ENCODE measurements at places on chromosomes 6 and 20.

- DNase-seq: no peak
Observed at GRCh38 chr6:163401039-163401885, 13.3 kb upstream of the QKI start.

GRCh38 chr6:14770572-14770971 is 475.3 kb upstream of the JARID2 start:
- DNase-seq: no peak

DNA sequence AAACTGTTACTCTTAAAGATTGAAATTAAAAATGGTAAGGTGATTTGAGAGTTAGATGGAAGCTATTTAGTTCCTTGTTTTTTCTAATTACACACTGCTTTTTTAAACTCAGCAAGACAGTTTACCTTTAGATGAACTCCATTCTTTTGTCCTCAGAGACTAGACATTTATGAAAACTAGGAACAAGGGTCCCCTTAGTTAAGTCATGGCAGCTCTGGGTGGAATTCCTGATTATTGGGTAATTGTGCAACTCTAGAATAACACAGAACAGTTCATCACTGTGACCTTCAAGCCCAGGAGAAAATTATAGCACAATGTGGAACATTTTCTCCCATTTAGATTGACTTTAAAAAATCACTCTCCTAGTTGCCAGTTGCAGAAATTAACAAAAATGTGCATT is 251.7 kb downstream of the NKAIN2 start:
- no peak for DNase-seq

DNA sequence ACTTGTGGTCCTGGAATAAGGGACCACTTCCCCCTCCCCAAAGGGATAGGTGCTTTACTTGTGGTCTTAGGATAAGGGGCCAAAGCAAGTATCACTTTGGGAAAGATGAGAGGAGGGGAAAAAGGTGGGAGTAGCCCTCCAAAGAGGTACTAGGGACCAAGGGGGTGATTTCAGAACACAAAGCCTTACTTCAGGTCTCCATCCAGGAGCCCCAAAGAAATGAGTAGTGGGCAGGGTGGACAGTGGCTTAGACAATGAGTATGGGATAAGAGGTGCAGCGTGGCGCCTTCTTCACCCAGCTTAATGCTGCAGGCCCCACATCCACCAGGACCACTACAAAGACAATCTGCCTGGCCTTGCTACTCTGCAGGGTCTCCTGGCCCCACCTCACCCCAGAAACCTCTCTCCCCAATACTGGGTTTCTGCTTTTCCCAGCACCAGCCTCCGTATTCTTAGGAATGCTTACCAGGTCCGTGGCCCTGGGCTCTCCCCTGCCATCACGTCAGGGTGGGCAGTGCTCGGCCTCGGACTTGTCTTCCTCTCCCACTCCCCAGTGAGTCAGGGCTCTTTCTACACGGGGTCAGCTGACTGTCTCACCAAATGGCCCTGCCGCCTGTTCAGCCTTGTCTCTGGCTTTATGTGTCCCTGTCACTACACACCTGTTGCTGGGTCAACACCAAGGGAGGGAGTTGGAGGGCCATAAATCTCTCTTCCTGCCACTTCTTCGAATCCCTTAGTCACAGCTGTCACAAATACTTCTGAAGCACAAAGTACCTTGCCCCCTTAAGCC is 3.1 kb downstream of the NNAT start:
- no peak for DNase-seq

DNA sequence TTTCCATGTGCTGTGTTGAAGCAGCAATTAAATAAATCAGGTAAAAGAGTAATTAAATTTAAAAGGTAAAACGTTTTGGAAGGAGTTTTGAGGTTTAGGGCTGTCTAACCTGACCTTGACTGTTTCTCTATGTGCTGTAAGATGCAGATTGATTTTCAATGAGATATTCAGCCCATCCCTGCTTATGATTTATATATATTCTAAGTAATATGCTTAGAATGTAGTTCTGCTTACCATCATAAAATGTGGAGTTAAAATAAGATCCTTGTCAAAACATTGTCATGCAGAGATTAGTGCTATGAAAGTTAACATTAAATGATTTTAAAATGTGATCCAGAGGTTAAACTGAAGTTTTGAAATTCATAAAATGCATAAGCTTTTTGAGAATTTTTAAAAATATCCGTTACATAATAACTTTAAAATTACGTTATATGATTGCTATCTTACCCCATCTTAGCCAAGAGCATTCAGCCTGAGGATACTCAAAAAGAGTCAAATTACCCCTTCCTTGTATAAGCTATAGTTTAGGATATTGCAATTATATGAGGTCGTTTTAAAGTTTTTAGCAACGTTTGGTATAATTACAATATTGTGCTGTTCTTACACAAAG is 122.5 kb downstream of the MTHFD1L start:
- DNase-seq: no peak

- no peak for DNase-seq
Observed at GRCh38 chr6:73747289-73747688, 51.3 kb downstream of the CD109 start.

DNA sequence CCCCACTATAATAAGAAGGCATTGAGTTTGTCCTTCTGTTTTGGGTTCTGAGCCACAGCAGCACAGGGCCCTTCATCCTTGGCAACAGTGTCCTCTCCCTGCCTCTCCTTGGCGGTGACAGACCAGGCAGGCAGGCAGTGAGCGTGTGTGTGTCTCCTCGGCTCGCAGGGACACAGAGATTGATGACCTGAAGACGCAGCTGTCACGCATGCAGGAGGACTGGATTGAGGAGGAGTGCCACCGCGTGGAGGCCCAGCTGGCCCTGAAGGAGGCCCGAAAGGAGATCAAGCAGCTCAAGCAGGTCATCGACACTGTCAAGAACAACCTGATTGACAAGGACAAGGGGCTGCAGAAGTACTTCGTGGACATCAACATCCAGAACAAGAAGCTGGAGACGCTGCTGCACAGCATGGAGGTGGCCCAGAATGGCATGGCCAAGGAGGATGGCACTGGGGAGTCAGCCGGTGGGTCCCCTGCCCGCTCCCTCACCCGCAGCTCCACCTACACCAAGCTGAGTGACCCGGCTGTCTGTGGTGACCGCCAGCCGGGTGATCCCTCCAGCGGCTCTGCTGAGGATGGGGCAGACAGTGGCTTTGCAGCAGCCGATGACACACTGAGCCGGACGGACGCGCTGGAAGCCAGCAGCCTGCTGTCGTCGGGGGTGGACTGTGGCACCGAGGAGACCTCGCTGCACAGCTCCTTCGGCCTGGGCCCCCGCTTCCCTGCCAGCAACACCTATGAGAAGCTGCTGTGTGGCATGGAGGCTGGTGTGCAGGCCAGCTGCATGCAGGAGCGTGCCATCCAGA is 24.0 kb downstream of the SDCBP2 start:
- no peak for DNase-seq

DNA sequence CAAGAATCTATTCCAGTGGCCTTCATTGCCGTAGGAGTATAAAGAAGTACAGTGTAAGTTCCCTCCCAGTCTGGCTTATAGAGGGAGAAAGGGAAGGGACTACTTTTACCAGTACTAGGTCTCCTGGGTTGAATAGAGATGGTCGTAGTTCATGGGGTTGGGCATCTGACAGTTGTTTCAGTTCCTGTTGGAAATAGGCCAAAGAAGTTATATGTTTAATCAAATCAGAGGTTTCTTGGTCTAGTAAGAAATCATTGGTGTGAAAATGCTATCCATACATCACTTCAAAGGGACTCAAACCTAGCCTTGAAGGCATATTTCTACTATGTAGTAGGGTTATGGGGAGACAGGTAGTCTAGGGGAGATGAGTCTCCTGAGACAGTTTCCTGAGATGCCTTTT is 45.6 kb upstream of the MAN1A1 start:
- DNase-seq: no peak

- DNase-seq: no peak
Observed at GRCh38 chr6:142459271-142459670, 157.5 kb downstream of the ADGRG6 start.

DNA sequence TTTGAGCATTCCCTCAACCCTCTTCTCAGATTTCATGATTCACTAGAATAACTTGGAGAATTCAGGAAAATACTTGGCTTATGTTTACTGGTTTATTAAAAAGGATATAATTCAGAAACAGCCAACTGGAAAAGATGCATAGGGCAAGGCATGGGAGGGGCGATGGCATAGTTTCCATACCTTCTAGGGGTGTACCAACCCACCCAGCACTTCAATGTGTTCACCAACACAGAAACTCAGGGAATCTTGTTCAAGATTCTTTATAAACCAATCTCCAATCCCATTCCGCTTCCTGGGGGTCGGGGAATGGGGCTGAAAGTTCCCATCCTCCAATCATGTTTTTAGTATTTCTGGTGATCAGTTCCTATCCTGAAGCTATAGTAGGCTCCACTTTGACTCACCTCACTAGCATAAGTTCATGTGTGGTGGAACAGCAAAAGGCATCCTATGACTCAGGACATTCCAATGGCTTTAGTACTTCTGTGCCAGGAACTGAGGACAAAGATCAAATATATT is 164.4 kb downstream of the SIM1 start:
- DNase-seq: no peak

GRCh38 chr6:56933650-56934049 is 21.3 kb upstream of the BEND6 start:
- DNase-seq: no peak

- no peak for DNase-seq
Observed at GRCh38 chr6:160979061-160979708, 12.4 kb upstream of the MAP3K4 start.

DNA sequence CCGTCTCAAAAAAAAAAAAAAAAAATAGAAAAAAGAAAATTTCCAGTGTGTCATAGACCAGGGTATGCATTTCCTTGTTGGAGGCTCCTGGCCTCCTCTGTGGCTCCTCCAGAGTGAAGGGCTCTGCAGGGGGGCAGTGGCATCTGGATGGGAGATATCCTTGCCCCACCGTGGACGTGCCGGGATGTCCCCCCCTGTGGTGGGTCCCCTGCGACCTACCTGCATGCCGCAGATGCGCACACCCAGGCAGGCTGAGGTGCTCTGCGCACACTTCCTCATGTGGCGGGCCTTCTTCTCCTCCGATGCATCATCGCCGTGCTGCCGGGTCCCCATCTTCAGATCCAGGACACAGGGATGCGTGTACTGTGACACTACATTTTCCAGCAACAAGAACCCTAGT is 13.7 kb upstream of the UQCC2 start:
- DNase-seq: no peak

- DNase-seq: no peak
Observed at GRCh38 chr6:47890326-47890875, 108.6 kb downstream of the OPN5 start.

- no peak for DNase-seq
Observed at GRCh38 chr6:168597471-168597875, 156.5 kb downstream of the SMOC2 start.

DNA sequence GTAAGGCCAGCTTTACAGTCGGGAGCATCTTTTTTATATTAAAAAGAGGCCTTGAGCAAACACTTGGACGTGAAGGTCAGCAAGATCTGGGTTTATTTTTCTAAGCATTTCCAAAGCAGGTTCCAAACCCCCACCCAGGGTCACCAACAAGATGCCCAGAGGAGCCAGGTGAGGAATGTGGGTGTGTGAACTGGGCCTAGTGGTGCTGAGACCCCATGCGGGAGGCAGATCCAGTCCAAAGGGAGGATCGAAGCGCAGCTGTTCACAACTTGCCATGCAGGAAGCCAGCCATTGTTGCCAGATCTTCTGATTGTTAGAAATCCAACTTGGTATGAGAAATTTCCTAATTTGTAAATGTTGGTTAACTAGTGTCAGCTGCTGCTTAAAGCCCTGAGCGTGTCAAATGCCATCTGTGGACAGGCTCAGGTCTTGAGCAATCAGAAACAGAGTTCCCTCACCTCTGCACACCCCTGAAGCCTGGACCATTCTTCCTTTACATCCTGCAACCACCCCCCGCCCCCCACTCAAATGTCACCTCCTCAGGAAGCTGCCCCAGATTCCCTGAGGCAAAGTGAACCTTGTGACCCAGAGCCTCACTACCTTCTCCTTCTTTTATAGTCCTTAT is 46.5 kb downstream of the NFATC2 start:
- no peak for DNase-seq

- no peak for DNase-seq
Observed at GRCh38 chr20:35116258-35116657, 23.7 kb upstream of the TRPC4AP start.

DNA sequence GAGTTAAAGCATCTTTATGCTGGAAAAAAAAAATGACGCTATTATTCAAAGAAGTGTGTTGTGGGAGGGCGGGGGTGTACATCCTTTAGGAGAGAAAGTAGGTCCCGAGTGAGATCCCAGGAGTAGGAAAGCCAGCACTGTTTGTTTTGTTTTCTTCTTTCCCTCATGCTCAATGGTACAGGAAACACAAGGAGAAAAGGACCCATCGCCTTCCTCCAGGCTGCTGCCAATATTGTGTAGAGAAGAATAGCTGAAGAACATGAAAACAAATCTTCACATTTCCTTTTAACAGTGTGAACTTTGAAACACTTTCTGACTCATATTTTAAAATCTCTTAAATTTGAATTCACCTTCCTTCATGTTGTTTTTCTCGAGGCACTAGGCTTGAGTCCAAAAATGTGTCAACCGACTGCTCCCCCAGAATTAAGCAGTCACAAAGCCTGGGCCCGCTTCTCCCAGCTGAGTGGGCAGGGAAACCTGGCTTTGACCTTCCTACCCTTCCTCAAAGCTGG is 22.3 kb downstream of the PPP1R16B start:
- no peak for DNase-seq

DNA sequence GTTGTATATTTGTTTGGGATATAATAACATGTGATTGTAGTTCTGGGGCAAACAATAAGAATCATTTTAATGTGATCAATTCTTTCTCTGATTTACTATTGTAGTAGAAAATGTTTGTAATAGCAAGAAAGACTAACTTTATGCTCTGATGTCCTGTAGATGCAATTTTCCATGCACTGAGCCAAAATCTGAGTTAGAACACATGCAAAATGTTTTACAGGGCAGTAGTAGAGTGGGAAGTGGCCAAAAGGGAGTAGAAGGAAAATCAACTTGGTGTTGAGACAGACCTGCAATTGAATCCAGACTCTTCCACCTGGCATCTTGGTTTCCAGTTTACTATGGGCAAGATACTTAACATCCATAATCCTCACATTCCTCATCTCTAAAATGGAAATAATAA is 93.5 kb upstream of the BMP5 start:
- no peak for DNase-seq

DNA sequence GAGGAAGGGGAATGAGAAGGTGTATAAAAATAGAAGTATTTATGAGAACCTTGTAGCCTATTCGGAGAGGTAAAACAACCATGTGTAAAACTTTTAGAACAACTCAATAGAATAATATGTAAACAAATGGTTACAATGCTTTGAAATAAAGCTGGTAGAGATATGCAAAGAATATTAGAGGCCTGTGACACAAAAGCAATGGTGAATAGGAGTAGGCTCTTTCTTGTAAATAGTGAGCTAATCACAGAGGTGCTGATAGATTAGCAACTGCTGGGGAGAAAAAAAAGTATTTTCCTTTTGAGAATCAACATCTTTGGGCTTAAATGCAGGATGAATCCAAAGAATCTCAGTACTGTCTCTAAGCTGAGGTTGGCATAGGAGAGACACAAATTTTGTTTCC is 7.0 kb downstream of the TMEM200A start:
- no peak for DNase-seq

- no peak for DNase-seq
Observed at GRCh38 chr20:58296051-58296837, 13.3 kb upstream of the RAB22A start.

- no peak for DNase-seq
Observed at GRCh38 chr6:144397141-144397540, 112.0 kb downstream of the UTRN start.

- no peak for DNase-seq
Observed at GRCh38 chr6:18978337-18979128, 591.4 kb downstream of the RNF144B start.

- DNase-seq: no peak
Observed at GRCh38 chr20:49397525-49397924, 84.9 kb downstream of the KCNB1 start.

GRCh38 chr6:143166247-143166695 is 105.6 kb downstream of the AIG1 start:
- DNase-seq: no peak

Data from stimulated activated CD4-positive, alpha-beta T cell treated with anti-CD3 and anti-CD28 coated beads, Interleukin-2, amount 100 ng/mL, for 4 hours (primary cell).